Heart right ventricle (tissue), 16 donors: ENCODE measurements at places on chromosomes 13 and 19. TPM values are rescaled to one million over a fixed set of nuclear protein-coding genes. Genes with fewer than 3 reads are reported as not detected.
A peak's percentile ranks its signal among the peaks of the same experiment; 100 is the strongest.

DNA sequence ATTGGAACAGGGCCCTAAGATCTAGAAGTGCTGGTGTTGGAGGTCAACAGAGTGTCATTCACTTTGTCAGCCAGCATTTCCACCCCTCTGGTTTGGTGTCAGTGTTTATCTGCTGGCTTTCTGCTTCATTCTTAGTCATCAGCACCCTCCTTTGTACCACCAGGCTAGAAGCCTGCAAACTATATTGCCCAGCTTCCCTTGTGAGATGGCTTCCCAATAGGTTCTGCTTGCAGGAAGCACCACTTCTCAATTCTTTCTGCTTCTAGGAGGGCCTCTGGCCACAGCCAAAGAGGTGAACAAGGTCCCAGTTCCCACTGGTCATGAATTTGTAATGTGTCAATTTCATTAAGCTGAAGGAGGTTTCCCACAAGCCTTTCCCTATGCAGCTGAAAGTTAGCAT lies 36.4 kb upstream of the CALM3 start:
- no peak overlapping the region for H3K27ac ChIP-seq
- H3K4me3 ChIP-seq: no peak overlapping the region
- no peaks in the 10 kb centered on the region for H3K36me3 ChIP-seq
- no peaks in the 10 kb centered on the region for H3K27me3 ChIP-seq
- no peak for DNase-seq

FGF9 gene
- polyA plus RNA-seq: 0.96 TPM

DNA sequence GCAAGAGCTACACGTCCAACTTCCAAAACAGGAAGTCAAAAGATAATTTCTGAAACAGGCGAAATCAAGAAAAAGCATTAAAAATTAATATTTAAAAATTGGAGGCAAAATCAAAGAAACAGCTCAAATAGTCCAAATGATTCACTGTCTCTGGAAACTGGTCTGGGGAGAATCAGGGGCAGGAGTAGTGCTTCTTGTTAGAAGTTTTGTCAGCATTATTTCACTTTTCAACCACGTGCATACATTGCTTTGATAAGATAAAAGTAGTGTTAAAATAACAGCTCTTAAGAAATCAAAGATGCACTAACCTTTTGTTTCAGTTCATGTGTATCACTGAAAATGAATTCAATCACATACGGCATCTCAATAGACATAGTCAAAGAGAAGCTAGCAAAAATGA lies 53.8 kb downstream of the PARP4 start:
- H3K4me1 ChIP-seq: no peaks in the 10 kb centered on the region
- H3K4me3 ChIP-seq: no peak overlapping the region
- no peak for DNase-seq
- peaks cover 77% of the 10 kb centered on the region for H3K36me3 ChIP-seq

DNA sequence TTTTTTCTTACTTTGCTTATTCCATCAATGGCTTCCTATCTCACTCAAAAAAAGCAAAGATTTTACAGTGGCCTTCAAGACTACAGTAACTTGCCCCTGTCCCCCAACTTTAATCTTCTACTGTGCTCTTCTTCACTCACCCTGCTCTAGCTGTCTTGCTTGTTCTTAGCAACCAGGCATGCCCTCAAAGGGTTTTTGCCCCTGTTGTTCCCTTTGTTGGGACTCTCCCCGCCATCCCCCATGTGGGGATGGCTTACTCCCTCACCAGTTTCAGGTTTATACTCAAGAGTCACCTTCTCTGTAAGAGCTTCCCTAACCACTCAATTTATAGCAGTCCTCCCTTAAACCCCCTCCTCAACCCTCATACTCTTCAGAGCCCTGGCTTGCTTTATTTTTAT lies 5.4 kb downstream of the MTMR6 start:
- H3K4me3 ChIP-seq: no peak overlapping the region
- DNase-seq: no peak
- H3K27ac ChIP-seq: no peak overlapping the region
- H3K4me1 ChIP-seq: peaks cover 54% of the 10 kb centered on the region

GRCh38 chr13:74336546-74336945 lies 202.3 kb upstream of the KLF12 start:
- H3K4me1 ChIP-seq: no peaks in the 10 kb centered on the region
- H3K36me3 ChIP-seq: no peaks in the 10 kb centered on the region
- H3K27ac ChIP-seq: no peak overlapping the region
- no peak overlapping the region for H3K4me3 ChIP-seq
- no peak for DNase-seq

FCHO1 gene
- 0.61 TPM for polyA plus RNA-seq

DNA sequence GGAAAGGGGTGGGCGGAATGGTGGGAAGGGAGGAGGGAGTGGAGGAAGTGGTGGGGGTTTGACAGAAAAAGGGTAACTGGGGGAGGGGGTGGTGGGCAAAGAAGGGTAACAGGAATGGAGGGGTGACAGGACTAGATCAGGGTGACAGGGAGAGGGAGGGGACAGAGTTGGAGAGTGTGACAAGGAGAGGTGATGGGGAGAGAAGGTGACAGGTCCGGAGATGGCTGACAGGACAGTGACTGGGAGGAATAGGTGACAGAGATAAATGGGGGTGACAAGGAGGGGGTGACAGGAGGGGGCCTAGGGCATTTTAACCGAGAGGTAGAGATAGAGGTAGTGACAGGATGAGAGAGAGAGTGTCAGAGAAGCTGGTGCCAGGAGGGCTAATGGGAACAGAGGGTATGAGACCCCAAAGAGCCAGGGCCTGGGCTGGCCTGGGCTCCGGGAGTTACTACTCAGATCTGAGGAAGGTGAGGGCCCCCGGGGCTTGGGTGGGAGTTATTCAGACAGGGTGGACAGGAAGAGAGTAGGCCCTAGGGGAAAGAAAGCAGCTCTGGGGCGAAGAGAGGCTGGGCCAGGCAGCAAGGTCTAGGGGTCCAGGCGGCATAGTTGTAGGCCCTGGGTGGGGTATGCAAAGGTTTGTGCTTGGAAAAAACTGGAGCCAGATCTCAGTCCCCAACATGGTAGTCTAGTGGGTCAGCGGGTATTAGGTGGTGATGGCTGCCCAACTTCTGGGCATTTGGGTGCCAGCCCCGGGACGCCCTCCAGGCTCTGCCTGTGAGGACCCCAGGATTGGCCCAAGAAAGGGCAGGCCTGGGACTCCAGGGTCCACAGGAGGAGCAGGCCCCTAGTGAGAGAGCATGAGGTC lies 660 bp downstream of the CIC start:
- peaks cover 37% of the 10 kb centered on the region for H3K4me1 ChIP-seq
- peak overlapping the region; percentile 63 for H3K4me3 ChIP-seq
- peak overlapping the region; percentile 95 for H3K27ac ChIP-seq
- H3K36me3 ChIP-seq: peaks cover 27% of the 10 kb centered on the region

DNA sequence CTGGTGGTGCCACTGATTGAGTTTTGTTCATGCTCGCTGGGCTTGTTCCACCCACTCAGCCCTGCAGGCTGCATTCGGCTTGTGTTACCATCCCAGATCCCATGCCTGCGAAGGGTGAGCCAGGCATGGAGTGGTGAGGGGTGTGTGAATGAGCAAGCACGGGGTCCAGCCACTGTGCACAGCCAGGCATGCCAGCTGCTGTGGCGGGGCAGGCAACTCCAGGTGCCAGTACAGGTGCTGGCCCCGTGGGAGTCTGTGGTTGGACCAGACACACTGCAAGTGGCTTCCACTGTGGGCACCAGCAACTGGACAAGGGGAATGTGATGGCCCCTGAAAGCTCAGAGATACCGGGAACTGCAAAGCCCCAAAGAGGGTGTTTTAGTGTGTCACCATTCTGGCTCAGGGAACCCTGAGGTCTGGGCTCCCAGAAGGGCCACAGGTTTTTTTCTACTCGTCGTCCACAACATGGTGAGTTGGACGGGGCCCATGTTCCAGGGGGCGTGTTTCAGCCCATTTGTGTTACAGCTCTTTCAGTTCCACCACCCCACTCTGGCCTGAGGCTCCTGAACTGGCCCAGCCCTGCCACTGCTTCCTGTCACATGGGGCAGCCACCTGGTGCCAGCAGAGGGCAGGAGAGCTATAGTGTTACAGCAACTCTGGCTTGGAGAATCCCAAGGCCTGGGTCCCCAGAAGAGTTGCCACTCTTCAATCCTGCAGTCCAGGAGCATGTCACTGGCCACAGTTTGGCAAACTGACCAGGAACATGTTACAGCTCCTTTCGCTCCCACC lies 217.0 kb upstream of the OBI1 start:
- H3K4me1 ChIP-seq: no peaks in the 10 kb centered on the region
- no peaks in the 10 kb centered on the region for H3K27me3 ChIP-seq
- no peak for DNase-seq

DNA sequence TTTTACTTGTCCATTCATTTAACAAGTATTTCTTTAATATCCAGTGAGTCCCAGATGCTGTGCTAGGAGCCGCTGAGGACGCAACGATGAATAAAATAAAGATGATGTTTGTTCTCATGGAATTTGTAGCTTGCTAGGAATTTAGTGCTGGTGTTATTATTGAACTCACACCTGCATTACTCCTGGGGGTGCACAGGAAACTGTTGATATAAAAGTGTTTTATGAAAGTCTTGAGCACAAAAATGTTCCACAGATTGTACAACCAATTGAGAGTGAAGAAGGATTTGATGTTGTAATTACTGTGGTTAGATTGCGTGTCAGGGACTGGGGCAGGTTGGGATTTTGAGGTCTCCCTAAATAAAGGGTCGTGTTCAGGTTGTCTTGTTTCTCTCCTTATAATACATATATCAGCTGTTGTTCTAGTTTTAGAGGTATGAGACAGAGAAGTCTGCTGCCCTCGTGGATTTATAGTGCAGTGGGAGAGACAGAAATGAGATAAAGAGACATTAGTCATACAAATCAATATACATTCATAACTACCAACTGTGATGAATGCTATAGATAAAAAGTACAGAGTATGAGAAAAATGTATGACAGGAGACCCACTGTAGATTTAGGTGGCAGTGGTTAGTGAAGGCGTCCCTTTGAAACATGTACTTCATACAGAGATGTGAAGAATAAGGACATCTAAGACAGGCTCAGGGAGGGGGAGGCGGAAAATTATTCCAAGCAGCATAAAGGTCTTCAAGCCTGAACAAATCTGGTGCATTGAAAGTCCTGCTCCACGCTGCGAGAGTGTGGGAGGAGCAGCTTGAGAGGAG lies 11.3 kb downstream of the CACNG6 start:
- H3K27me3 ChIP-seq: peaks cover 65% of the 10 kb centered on the region
- no peaks in the 10 kb centered on the region for H3K36me3 ChIP-seq
- no peak overlapping the region for H3K27ac ChIP-seq
- H3K4me1 ChIP-seq: no peaks in the 10 kb centered on the region
- no peak overlapping the region for H3K4me3 ChIP-seq

GRCh38 chr13:102799426-102800144 lies 666 bp downstream of the BIVM start:
- peak overlapping the region; percentile 83 for H3K4me3 ChIP-seq
- H3K27me3 ChIP-seq: no peaks in the 10 kb centered on the region
- H3K27ac ChIP-seq: peak overlapping the region; percentile 82
- H3K36me3 ChIP-seq: no peaks in the 10 kb centered on the region

DNA sequence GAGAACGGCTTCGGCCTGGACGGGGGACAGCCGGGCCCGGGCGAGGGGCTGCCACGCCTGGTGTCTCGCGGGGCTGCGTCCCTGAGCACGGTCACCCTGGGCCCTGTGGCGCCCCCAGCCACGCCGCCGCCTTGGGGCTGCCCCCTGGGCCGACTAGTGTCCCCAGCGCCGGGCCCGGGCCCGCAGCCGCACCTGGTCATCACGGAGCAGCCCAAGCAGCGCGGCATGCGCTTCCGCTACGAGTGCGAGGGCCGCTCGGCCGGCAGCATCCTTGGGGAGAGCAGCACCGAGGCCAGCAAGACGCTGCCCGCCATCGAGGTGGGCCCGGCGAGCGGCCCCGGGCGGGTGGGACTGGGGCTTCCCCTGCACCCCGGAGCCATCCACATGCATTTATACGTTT lies 10.7 kb downstream of the RELB start:
- H3K4me1 ChIP-seq: no peaks in the 10 kb centered on the region
- no peak overlapping the region for H3K4me3 ChIP-seq
- H3K27ac ChIP-seq: no peak overlapping the region
- H3K36me3 ChIP-seq: no peaks in the 10 kb centered on the region

SYCN gene
- not detected for polyA plus RNA-seq

DNA sequence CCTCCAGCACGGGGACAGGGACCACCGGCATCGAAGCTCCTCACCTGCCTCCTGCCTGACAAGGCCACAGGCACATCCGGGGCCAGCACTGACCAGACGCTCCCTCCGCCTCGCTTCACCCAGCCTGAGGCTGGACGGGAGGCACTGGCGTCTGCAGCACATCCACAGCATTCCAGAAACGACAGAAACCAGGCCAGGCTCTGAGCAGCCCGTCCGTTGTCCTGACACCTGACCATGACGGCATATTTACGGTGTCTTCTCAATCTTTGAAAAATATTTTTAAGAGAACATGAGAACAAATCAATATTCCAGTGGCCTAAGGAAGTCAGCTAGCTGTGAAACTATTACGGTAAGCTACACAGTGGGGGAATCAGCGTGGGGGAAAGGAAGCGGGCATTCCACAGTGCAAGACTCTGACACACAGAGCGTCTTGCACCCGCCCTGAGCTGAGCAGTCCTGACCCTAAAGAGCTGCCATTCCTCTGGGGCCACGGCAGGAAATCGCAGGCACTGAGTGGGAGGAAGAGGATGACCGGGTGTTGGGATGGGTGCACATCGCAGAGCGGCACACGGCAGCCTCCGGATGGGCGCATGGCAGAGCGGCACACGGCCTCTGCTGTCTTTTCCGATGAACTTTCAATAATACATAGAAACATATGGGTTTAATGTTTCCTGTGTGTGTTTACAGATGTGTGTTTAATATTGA lies 26.8 kb downstream of the RASA3 start:
- peaks cover 34% of the 10 kb centered on the region for H3K4me1 ChIP-seq
- no peak overlapping the region for H3K27ac ChIP-seq
- no peak overlapping the region for H3K4me3 ChIP-seq
- no peak for DNase-seq
- no peaks in the 10 kb centered on the region for H3K27me3 ChIP-seq

DNA sequence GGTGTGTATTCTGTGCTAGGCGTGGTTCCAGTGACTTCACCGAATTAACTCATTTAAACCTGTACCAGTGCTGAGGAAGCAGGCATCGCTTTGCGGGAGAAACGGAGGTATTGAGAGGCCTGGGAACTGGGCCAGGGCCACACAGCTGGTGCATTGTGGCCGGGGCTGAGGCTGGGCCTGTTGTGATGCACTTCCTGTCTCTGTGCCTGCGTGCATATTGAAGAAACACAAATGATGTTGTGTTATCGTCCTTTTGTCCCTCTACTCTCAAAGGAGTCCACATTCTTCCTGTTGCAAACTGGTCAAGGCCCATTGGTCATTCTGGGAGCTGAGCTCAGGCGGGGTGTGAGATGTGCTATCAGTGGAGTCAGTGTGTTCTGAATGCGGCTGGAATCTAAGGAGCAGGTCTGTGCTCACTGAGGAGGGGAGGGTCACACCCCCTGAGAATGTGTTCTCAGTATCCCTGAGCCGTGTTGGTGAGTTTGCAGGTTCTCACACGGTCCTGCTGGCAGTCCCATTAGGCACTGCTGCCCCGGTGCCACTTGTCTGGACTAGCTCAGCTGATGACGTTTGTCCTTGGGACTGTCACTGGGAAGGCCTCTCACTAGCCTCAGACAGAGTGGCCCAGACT lies 62.1 kb downstream of the ARHGEF7 start:
- H3K4me1 ChIP-seq: peaks cover 42% of the 10 kb centered on the region
- no peaks in the 10 kb centered on the region for H3K27me3 ChIP-seq
- DNase-seq: peak; percentile 77
- H3K36me3 ChIP-seq: no peaks in the 10 kb centered on the region
- peak overlapping the region; percentile 89 for H3K27ac ChIP-seq
- H3K4me3 ChIP-seq: no peak overlapping the region

ZNF274 gene
- 26.0 TPM for polyA plus RNA-seq

RFXAP gene
- polyA plus RNA-seq: 2.0 TPM

GRCh38 chr13:63586467-63586866 lies 2170.8 kb upstream of the PCDH20 start:
- H3K4me1 ChIP-seq: no peaks in the 10 kb centered on the region
- no peaks in the 10 kb centered on the region for H3K27me3 ChIP-seq
- H3K36me3 ChIP-seq: no peaks in the 10 kb centered on the region
- no peak overlapping the region for H3K4me3 ChIP-seq
- no peak overlapping the region for H3K27ac ChIP-seq
- no peak for DNase-seq
